ENCODE measurements at places on chromosomes 2 and 18. TPM values are rescaled to one million over a fixed set of nuclear protein-coding genes. Genes with fewer than 3 reads are reported as not detected.

SCN1A gene
- not detected for total RNA-seq

GRCh38 chr2:129331638-129332037 is 647.8 kb upstream of the RAB6C start:
- no peaks in the 10 kb centered on the region for H3K36me3 ChIP-seq
- no peak overlapping the region for H3K27ac ChIP-seq
- H3K4me3 ChIP-seq: no peak overlapping the region
- DNase-seq: no peak

KCNS3 gene
- total RNA-seq: 0.41 TPM

POTEC gene
- total RNA-seq: not detected

- H3K27me3 ChIP-seq: peaks cover 16% of the 10 kb centered on the region
- H3K27ac ChIP-seq: peak overlapping the region; percentile 51
- DNase-seq: no peak
- peak overlapping the region; percentile 81 for H3K4me3 ChIP-seq
- H3K4me1 ChIP-seq: peaks cover 23% of the 10 kb centered on the region
Measured at GRCh38 chr18:69401226-69401971, 711 bp downstream of the DOK6 start.

GRCh38 chr2:129876541-129876940 is 102.9 kb upstream of the RAB6C start:
- no peaks in the 10 kb centered on the region for H3K36me3 ChIP-seq
- peaks cover 7% of the 10 kb centered on the region for H3K4me1 ChIP-seq

SLC5A7 gene
- not detected for total RNA-seq

- no peak for DNase-seq
- no peaks in the 10 kb centered on the region for H3K27me3 ChIP-seq
- peaks cover 31% of the 10 kb centered on the region for H3K4me1 ChIP-seq
- H3K36me3 ChIP-seq: peaks cover 10% of the 10 kb centered on the region
Measured at GRCh38 chr2:105877945-105878344, 133.2 kb downstream of the NCK2 start.

GRCh38 chr2:118372886-118373830 is 284.9 kb downstream of the INSIG2 start:
- no peak overlapping the region for H3K4me3 ChIP-seq
- H3K36me3 ChIP-seq: no peaks in the 10 kb centered on the region
- peaks cover 9% of the 10 kb centered on the region for H3K4me1 ChIP-seq
- no peak for DNase-seq
- H3K27me3 ChIP-seq: peaks cover 24% of the 10 kb centered on the region
- no peak overlapping the region for H3K27ac ChIP-seq

Measured in chondrocyte (in vitro differentiated cells).